ENCODE measurements at places on chromosomes 1 and 21.
A peak's percentile ranks its signal among the peaks of the same experiment; 100 is the strongest.

DNA sequence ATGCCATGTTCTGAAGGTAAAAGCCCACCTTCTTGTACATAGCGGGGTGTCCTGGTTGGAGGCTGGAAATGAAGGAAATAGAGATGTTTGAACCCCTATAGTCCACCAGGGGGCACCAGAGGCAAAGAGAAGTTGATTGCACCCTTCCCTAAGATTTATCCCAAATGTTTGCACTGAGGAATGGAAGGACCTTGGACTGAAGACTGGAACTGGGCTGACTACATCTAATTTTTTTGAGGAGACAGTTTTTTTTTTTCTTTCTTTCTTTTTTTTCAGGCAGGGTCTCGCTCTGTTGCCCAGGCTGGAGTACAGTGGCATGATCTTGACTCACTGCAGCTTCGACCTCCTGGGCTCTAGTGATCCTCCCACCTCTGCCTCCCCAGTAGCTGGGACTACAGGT lies 55.3 kb upstream of the EIF4G3 start:
- peak; percentile 58 for DNase-seq

DNA sequence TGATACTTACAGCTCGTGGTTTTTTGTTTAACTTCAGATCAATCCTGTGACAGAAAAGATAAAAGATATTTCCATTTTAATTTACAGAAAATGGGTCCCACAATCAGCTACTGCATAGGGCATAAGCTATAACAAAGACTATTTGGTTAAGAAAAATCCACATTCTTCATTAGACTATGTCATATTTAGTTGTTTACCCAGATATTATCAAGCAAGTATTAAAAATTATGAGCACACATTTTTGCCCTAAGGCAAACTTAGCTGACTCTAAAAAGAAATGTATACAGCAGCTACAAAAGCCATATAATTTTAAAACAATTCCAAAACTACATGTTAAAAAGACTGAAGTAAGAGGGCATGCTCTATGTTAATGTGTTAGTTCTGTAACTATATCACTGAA lies 18.7 kb downstream of the MEAF6 start:
- DNase-seq = no peak

GRCh38 chr1:228547464-228547792 lies 60.2 kb downstream of the RNF187 start:
- no peak for DNase-seq

GRCh38 chr1:87449348-87449963 lies 120.8 kb downstream of the LMO4 start:
- peak; percentile 11 for DNase-seq

GRCh38 chr1:67973051-67973450 lies 77.4 kb downstream of the DIRAS3 start:
- peak; percentile 65 for DNase-seq

DNA sequence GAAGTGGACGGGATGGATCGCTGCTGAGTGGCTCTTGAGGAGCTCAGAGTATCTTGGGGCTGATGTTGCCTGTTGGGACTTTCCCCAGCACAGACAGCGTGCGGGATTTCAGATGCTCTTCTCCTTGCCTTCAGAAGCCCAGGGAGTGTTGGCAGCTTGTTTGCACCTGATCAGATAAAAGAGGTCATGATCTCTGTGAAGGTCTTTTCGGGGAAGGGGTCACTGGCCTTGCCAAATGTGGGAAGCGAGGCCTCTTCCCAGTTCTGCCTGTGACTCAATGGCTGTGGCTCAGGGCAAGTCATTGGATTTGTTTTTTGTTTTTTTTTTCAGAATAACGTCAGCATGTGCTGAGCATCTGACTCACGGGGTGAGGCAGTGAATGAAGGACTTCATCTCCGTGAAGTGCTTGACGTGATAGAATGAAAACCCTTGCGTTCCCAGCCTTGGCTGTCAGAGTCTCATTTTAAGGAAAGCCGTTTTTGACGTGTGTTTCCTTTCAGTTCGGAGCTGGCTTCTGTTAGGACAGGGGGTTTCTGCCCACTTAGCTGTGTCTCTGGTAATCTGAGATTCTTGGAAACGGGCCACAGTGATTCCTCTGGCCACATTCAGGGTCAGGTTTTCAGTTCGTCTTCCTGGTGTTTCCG lies 46.7 kb downstream of the GALNT2 start:
- peak; percentile 87 for DNase-seq

- peak; percentile 6 for DNase-seq
Observed at GRCh38 chr1:30353637-30354036, 369.7 kb downstream of the MATN1 start.

DNA sequence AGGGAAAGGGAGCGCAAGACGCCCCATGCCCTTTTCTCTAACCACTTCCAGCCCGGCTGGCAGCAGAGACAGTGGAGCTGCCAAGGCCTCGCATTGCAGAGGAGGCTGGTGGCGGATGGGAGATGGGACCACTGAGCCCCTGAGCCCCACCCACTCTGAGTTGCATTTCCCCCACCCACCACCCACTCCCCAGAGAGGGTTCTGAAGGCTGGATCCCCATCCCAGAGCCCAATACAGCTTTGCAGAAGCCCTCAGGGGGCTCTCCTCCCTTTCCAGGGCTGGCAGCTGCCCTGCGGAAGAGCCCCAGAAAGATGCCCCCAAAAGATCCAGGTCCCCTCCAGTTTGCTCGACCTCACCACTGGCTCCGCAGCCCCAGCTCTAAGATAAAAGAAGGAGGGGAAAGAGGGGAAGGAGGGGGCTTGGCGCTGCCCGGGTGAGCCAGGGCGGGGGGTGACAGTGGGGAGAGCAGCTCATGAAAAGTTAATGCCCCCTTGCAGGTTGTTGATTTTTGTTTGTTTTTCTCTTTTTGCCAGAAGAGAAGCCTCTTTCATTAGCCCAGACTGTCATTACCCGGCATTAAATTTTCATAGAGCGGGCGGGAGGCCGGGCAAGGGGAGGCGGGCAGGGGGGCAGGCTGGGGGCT lies 38.4 kb upstream of the CASZ1 start:
- no peak for DNase-seq

GRCh38 chr21:41668686-41669532 lies 97.9 kb downstream of the RIPK4 start:
- DNase-seq = no peak

GRCh38 chr1:41848216-41848952 lies 70.3 kb downstream of the HIVEP3 start:
- DNase-seq = no peak

DNA sequence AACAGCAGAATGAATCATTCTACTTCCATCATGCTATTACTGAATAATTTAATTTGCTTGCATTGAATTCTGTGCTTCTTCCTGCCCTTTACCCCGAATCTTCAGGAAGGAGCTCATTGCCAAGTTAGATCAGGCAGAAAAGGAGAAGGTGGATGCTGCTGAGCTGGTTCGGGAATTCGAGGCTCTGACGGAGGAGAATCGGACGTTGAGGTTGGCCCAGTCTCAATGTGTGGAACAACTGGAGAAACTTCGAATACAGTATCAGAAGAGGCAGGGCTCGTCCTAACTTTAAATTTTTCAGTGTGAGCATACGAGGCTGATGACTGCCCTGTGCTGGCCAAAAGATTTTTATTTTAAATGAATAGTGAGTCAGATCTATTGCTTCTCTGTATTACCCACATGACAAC lies 44.2 kb downstream of the MAP3K7CL start:
- DNase-seq = no peak

- no peak for DNase-seq
Observed at GRCh38 chr21:32184065-32184464, 94.8 kb downstream of the MIS18A start.

DNA sequence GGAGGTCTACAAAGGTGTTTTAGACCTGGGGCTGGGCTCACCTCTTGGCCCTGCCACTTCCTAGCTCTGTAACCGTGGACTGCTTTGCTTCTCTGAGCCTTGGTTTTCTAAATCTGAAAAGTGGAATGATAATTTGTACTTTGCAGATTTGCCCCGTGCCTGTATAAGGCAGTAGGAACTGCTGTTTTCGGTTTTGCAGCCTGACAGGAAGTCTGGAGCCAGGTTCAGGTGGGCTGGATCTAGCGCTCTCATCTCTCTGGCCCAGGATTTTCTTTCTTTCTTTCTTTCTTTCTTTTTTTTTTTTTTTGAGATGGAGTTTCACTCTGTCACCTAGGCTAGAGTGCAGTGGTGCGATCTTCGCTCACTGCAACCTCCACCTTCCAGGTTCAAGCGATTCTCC lies 17.2 kb downstream of the IFNAR2 start:
- no peak for DNase-seq

- no peak for DNase-seq
Observed at GRCh38 chr1:168842306-168842705, 113.3 kb upstream of the DPT start.

DNA sequence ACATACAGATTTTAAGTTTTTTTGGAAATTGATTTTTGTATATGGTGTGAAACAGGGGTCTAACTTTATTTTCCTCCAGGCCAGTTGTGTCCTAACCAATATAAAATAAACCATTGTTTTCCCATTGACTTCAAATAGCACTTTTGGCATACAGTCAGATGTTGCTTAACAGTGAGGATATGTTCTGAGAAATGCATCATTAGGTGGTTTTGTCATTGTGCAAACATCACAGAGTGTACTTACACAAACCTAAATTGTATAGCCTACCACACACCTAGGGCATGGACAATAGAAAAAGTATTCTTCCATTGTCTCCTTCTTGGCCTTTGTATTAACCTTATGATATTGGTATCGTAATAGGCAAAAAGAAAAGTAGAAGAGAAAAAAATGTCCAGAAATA lies 37.4 kb upstream of the DISP1 start:
- no peak for DNase-seq

DNA sequence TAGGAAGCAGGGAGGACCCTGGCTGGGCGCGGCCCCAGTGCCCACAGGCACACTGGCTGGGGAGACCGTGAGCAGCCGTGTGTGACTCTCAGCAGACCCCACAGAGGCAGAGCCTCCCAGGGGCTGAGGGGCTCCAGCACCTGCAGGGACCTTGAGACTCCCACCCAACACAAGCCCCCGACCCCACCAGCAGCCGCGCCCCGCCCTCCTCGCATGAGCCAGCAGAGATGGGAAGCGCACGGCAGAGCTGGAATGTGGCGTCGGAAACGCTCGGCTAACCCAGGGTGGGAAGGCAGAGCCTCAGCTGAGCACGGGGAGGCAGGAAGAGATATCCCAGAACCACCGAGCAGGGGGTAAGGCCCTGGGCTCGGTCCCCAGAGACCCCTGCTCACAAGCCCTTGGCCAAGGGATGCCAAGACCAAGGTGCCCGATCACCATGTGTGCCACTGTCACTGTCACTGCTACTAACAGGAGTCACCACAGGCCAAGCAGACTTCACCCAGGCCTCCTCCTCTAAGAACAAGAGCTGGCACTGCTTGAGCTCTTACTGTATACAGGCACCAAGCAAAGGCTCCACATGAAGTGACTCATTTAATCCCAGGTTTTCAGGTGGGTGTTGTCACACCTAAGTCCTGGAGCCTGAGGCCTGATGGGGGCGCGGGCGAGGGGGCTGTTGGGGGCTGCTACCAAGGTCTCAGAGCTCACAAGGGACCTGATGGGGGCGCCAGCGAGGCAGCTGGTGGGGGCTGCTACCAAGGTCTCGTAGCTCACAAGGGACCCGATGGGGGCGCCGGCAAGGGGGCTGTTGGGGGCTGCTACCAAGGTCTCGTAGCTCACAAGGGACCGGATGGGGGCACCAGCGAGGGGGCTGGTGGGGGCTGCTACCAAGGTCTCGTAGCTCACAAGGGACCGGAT lies 20.1 kb downstream of the MEGF6 start:
- DNase-seq = no peak

DNA sequence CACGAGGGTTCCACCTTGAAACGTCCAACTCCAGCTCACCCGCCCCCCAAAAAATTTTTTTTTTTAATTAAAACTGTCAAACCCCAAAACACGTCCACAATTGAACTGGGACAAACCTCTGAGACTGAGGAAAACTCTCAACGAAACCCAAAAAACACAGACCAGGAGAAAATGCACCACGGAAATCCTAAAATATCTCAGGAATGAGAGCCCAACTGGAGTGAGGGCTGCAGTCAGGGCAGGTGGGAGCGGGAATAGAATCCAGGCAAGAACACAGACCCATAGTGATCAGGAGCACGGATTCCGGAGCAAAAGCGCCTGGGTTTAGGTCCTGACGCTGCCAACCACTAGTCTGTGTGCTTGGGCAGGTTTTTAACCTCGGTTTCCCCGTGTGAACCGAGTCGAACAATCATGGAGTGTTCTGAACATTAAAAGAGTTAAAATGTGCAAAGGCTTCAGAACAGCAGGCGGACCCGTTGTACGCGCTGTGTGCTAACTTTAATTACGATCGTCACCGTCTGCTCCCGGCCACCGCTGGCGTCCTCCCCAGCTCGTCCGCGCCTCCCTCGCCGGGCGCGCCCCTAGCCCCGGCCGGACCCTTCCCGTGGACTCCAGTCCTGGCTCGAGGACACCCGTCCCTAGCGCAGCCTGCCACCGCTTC lies 624 bp downstream of the ARHGAP29 start:
- peak; percentile 30 for DNase-seq

DNA sequence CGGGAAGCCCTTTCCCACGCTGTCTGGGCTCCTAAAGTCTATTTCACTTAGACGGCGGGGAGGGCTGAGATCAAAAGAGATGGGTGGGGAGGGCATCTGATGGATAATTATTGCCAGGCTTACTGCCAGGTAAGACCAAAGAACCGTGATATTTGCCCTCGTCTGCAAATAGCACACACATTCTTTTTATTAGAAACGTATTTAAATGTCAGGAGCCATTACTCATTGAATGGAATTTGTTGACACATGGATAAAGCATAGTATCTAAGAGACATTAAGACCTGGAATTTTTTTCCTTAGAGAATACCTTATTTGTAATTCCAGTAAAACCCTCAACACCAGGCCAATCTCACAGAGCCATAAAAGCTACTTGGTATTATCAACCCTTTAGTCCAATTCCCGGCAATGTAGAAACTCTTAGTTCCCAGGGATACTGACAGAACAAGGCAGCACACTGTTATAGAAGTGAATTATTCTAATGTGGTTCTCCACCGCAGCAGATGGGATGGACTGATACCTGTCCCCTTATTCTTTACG lies 10.6 kb downstream of the URB1 start:
- peak; percentile 89 for DNase-seq

- DNase-seq = no peak
Observed at GRCh38 chr1:70807088-70807664, 240.4 kb downstream of the PTGER3 start.

- no peak for DNase-seq
Observed at GRCh38 chr1:83055391-83056170, 943.4 kb downstream of the TTLL7 start.

DNA sequence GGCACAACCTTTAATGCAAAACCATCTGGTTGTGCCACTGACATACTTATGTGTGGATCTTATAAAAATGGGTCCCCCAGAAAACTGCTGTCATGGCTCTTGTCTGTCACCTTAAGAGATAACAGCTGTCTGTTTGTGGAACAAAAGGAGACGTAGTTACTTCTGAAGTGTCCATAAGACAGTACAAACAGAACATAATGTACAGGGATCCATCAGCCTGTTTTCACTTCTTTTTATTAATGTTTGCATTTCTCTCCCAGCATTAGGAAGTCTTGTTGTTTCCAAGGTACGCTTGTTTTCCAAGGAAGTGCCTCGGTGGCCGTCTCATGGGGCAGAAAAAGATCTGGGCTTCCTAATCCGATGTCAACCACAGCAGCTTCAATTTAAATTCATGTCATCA lies 11.2 kb upstream of the ST6GALNAC5 start:
- no peak for DNase-seq

- peak; percentile 46 for DNase-seq
Observed at GRCh38 chr1:88877382-88877825, 14.0 kb downstream of the GTF2B start.

Data from fibroblast of upper back skin (primary cell).